ENCODE measurements at places on chromosomes 2 and 18. TPM values are rescaled to one million over a fixed set of nuclear protein-coding genes. Genes with fewer than 3 reads are reported as not detected.

LBX2 gene
- not detected for total RNA-seq

PCARE gene
- 0.02 TPM for total RNA-seq

- H3K27me3 ChIP-seq, result peaks cover 7% of the 10 kb centered on the region
- no peaks in the 10 kb centered on the region for H3K4me1 ChIP-seq
- H3K27ac ChIP-seq, result no peak overlapping the region
Observed at GRCh38 chr2:205778356-205778755, 96.1 kb downstream of the NRP2 start.

DNA sequence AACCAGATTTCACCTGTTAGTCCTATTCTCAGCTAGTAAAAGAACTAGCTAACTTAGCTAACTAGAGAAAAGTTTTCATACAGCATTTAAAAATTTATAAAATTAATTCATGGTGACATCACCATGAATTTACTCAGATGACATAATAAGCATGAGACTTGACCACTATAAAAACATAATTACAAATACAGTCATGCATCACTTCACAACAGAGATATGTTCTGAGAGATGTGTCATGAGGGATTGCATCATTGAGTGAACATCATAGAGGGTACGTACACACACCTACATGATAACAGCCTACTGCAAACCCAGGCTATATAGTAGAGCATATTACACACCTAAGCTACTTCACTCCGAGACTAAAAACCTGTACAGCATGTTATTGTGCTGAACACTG, 481.3 kb upstream of the CHAC2 start:
- H3K36me3 ChIP-seq, result no peaks in the 10 kb centered on the region
- no peaks in the 10 kb centered on the region for H3K4me1 ChIP-seq
- H3K27me3 ChIP-seq, result no peaks in the 10 kb centered on the region
- H3K4me3 ChIP-seq, result no peak overlapping the region
- no peak overlapping the region for H3K27ac ChIP-seq

DNA sequence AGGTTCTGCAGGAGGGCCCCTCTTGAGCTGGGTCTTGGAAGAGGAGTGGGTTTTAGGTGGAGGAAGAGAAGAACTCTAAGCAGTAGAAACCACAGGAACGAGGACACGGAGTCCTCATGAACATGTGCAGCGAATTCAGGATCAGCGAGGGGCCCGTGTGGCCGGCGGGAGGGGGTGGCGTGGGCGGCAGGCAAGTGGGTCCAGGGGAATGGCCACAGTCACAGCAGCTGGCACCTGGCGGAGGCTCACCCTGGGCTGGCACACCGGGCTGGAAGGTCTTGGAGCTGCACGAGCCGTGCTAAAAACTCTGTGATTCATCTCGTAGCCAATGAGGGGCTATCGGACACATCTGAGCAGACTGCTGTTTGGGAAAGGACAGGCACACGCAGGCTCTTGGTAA, 18.0 kb upstream of the CIDEA start:
- no peak overlapping the region for H3K4me3 ChIP-seq
- no peak overlapping the region for H3K27ac ChIP-seq
- no peaks in the 10 kb centered on the region for H3K36me3 ChIP-seq
- no peaks in the 10 kb centered on the region for H3K4me1 ChIP-seq
- no peak for DNase-seq
